ENCODE measurements at places on chromosomes 13 and 19. TPM values are rescaled to one million over a fixed set of nuclear protein-coding genes. Genes with fewer than 3 reads are reported as not detected.

DNA sequence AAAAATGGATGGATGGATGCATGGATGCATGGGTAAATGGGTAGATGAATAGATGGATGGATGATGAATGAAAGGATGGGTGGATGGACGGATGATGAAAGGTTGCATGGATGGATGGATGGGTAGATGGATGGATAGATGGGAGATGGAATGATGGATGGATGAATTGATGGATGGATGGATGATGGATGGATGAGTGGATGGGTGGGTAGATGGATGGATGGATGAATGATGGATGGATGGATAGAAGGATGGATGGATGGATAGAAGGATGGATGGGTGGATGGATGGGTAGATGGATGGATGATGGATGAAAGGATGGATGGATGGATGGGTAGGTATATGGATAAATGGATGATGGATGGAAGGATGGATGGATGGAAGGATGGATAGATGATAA is 115.1 kb upstream of the LSM14A start:
- DNase-seq: no peak

DNA sequence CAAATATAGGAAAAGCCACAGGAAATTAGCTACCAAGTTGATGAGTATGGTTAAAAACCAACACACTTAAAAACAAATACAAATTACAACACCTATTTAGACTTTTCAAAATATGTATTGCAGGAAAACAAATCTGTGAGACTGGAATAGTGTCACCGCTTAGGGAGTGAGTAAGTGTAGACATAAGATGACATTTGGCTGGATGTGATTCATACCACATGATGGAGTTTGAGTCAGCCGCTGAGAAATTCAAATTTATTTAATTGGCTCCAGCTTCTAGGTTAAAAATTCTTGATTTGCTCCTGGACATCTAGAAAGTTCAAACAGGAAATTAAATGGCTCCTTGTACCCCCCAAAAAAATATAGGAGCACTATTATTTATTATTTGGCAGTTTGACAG is 531.7 kb downstream of the SLITRK1 start:
- no peak for DNase-seq

DNA sequence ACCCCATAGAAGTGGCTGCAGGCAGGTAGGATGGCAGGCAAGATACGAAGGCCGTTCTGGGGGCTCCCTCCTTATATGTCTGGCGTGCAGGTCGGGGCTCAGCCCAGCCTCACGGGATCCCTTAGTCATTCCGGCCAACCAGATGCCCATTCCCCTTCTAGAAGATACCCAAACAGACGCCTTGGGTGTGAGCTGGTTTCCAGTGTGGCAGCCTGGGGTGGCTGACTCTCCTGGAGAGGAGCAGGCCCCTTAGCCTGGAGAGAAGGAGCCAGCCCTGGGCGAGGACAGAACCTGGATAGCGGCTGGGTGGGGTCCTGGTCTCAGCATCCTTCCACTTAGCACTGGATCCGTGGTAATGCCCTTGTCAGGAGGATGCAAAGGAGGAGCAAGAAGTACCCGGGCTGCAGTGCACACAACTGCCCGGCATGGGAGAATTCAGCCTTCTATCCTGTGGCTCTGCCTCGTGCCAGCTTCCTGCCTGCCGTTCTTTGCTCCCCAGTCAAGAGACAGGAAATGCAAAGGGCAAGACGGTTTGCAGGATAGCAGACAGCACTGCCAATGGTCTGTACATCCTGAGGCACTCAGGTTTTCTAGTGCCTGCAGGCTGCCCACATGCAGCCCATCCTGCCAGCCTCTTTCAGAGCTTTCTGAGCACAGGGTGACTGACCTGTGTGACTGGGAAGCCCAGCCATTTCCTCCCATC is 56.7 kb upstream of the WASF3 start:
- DNase-seq: no peak

DNA sequence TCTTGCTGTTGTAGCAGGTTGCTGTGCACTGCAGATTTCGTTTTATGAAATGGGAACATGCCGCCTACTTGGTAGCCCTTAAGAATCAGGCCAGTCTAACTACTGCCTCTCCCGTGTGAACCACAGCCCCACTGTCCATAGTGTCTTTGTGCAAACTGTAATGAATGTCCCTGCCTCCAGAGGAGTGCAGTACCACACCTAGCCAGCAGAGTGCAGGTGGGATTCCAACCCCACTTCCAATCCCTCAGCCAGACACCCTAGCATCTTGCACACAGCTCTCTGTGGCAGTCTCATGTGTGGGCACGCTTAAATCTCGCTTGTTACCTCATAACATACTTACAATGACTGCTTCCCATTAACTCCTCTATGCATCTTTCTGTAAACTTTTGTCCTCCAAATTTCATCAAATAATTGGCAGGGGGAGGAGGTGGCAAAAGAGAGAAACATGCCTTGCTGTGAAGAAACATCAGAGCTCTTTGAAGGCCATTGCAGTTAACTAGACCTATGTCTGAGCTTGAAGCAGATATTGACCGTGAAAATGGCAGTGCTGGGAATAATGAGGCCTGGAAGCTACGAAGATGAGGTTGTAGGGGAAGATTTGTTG is 47.2 kb downstream of the ZAR1L start:
- no peak for DNase-seq

DNA sequence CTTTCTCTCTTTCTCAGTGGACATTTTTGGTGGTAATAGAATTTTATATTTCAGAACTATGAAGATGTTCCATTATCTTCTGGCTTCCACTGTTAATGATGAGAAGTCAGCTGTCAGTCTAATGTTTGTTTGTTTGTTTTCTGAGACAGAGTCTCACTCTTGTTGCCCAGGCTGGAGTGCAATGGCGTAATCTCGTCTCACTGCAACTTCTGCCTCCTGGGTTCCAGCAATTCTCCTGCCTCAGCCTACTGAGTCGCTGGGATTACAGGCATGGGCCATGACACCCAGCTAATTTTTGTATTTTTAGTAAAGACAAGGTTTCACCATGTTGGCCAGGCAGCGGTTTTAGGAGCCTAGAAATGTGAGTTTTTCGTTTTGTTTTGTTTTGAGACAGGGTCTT is 4.7 kb downstream of the ZNF317 start:
- no peak for DNase-seq

GRCh38 chr13:79434556-79434955 is 28.5 kb upstream of the RBM26 start:
- DNase-seq: no peak

GRCh38 chr13:31949486-31949885 is 82.1 kb upstream of the FRY start:
- no peak for DNase-seq

- no peak for DNase-seq
Measured at GRCh38 chr13:30785191-30785850, 50.0 kb downstream of the ALOX5AP start.

DNA sequence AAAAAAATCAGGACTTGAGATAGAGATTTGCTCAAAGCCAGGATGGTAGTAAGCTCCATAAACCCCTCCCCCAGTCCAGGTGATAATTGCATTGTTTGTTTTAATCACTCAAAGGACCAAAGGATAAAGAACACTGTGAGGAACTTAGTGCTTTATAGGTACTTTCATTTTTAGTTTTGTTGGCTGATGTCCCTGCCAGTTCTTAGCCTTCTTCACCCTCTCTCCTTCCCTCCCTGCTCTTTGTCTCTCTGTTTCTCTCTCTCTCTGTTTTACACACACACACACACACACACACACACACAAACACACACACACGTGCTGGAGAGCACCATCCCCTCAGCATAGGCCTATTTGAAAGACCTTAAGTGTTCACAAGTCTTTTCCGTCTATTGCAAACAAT is 5.2 kb downstream of the FRY start:
- no peak for DNase-seq

- no peak for DNase-seq
Measured at GRCh38 chr13:23561261-23561660, 9.0 kb upstream of the TNFRSF19 start.

DNA sequence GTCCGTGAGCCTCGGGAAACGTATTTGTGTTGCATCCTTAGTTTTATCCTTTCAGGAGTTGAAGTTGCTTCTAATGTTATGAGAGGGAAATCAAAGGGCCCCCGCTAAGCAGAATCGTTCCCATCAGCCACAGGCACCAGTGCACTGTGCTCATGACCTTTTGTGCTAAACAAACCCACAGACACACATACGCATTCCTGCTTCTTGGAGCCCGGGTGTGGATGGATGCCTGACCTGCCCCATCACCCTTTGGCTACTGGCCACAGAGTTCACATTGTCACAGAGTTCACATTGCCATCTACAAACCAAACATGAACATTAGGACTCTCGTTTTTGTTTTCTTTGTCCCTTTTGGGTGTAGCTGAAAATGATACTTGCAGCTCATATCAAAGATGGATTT is 47.2 kb downstream of the CHST8 start:
- no peak for DNase-seq

DNA sequence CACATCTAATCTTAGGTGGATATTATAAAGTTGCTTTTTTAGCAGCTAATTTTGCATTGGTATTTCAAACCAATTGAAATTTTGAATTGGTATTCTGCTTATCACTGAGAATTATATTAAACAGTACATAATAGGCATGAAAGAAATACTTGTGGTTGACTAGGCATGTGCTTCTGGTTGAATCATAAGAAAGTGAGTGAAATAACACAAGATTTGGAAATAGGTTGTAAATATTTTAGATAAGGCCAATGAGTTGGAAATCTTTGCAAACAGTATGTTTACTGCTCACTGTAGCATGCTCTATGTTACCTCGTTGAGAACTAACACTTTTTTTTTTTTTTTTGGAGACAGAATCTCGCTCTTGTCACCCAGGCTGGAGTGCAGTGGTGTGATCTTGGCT is 66.8 kb upstream of the RFC3 start:
- DNase-seq: no peak

DNA sequence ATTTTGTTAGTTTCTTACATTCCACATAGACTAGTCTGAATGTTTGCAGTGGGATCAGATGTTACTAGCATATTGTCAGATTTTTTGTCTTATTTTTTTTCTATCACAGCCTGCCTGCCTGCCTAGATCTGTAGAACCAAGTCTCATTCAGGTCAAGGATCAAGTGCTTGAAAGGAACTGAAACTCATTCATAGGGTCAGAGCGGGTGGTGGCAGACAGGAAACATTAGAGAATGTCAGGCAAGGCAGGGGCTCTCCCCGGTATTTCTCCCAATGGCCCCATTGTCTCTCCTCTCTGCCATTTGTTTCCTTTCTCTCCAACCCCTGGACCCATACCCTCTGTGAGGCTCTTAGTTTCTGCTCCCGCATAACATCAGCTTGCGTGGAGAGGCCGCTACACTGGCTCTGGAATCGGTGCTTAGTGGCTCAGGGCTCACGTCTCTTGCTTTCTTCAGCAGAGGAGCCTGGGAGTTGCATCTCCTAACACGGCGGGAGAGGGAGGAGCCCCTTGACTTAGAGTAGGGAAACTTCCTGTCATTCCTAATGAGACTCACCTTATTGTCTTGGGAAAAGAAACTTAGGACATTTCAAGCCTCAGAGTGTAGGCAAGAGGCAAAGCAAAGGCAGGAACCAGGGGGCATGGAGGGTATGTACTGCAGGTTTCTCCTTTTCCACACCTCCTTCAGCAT is 35.6 kb upstream of the SPATA13 start:
- DNase-seq: no peak

GRCh38 chr13:35729926-35730627 is 253.6 kb upstream of the MAB21L1 start:
- DNase-seq: peak; percentile 82

DNA sequence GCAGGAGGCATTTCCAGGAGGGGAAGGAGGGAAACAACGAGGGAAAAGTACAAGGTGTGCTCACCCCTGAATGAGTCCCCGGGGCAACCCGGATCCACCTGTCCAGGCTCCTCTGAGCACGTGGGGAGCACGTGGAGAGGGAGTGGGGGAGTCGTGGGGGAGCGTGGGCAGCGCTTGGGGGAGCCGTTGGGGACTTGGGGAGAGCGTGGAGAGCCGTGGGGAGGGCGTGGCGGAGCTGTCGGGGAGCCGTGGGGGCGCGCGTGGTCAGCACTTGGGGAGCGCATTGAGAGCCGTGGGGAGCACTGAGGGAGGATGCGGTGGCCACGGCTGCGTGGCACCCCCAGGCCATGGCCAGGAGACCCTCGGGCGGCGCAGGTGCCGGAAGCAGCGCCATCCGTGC is 52.8 kb downstream of the IRS2 start:
- no peak for DNase-seq

- DNase-seq: peak; percentile 77
Measured at GRCh38 chr13:51827254-51827653, 17.7 kb downstream of the TMEM272 start.

DNA sequence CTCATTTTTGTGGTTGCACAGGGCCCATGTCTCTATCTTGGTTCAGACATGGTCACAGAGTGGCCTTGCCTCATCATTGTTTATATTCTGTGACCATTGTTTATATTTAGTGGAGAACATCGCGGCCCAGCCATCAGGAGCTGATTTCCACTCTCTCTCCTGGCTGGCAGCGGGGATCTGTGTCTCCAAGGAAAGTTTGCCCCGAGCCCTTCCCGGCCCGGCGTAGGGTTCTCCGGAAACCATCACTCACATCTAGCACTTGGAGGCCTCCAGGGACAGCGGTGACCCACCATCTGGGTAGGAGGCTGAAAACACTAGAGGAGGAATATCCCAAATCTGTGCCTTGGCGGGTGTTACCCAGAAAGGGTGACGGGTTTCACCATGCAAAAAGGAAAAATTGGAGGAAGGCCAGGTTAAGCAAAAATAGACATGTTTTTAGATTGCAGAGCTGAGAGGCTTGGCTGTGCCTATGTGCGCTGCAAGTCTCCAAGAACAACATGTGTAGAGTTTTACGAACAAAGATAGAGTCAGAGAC is 726 bp upstream of the ZNF358 start:
- no peak for DNase-seq

NEK5 gene
- total RNA-seq: 0.67 TPM

CXCL17 gene
- total RNA-seq: not detected

APOE gene
- 26.6 TPM for total RNA-seq

GPI gene
- total RNA-seq: 512 TPM

TSSK6 gene
- total RNA-seq: 1.2 TPM

KCNRG gene
- not detected for total RNA-seq

SPRED3 gene
- 2.2 TPM for total RNA-seq

NTF4 gene
- total RNA-seq: not detected

CNN1 gene
- total RNA-seq: 236 TPM

JOSD2 gene
- total RNA-seq: 36.1 TPM

ANGPTL8 gene
- total RNA-seq: not detected

COX6B1 gene
- total RNA-seq: 1,054 TPM

Data from cardiac septum (tissue), 1 donor.